ENCODE measurements at places on chromosomes 7 and 10.

- DNase-seq: no peak
These were observed 52.3 kb upstream of the PHYHIPL start for GRCh38 chr10:59124187-59124586.

DNA sequence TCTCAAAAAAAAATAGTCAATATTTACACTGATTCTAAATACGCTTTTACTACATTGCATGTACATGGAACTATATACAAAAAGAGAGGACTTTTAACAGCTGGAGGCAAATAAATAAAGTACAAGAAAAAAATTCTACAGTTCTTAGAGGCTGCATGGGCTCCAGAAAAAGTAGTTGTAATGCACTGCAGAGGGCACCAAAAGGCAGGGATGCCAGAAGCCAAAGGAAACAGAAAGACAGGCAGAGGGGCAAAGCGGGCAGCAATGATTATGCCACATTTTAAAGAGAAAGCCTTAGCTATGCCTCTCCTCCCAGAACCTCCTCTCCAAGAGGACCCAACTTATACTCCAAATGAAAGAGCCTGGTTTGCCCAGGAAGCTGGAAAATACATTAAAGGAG is 11.6 kb upstream of the ADCK2 start:
- no peak for DNase-seq

DNA sequence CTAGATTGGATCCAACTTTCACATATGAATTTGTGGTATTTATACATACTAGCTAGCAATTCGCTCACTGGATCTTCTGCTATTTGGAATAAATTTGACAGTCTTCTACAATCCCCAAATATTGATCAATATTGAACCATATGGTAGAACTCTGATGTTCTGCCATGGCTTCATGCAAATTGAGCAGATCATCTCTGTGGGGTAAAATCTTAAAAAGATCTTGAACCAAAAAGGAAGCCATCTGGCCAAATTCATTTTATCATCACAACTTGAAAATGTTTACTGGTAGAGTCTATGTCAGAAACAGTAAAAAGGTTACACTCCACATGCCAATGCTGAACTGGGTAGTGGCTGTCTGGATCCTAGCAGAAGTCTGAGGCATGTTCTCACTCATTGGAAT is 80.0 kb downstream of the LHFPL3 start:
- no peak for DNase-seq

- no peak for DNase-seq
These were observed 143.5 kb downstream of the TFPI2 start for GRCh38 chr7:93747019-93747418.

- no peak for DNase-seq
These were observed 18.7 kb downstream of the PLXNA4 start for GRCh38 chr7:132557489-132558044.

GRCh38 chr7:88452646-88453045 is 146.0 kb upstream of the STEAP4 start:
- no peak for DNase-seq

GRCh38 chr10:17227367-17228090 is 512 bp upstream of the VIM start:
- no peak for DNase-seq

GRCh38 chr7:30968747-30969603 is 5.2 kb downstream of the GHRHR start:
- DNase-seq: no peak

GRCh38 chr10:62917475-62918238 is 101.5 kb upstream of the EGR2 start:
- DNase-seq: no peak

DNA sequence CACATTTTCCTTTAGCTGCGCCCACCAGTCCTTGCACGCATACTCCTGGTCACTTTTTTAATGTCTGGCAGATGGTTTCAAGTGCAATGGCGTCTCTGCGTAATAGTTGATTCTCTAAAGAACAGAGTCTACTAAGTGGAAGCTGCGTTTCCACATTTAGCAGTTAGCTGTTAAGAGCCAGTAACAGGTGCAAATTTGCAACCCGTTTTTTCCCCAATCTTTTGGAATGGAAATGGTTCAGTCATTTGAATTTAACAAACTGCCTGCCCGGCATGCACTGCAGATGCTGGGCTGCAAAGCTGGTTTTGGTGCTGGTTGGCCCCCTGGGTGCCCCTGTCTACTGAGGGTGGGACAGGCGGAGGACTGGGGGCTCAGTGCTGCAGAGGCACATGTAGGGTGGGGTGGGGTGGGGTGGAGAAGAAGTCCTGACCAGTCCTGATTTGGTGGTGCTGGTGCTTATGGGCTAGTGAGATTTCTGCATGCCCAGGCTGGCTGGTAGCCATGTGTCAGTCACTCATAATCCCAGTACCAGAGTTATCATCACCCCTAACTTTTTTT is 43.9 kb downstream of the CUX1 start:
- DNase-seq: no peak

DNA sequence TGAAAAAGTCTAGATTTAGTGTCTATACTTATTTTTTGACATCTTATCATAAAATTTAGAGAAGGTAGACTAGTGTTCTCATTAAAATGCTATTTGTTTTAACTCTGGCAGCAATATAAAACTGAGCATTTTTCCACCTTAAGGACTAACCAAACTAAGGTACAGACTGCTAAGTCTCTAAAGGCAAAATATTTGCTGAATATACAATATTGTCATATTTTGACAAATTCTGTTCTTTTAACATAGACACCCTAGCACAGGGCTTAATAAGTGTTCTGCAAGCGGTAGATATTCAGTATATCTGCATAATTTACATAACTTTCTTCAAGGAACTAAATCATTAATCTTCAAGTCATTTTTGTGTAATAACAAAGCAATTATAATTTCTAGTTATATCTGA is 8.6 kb downstream of the RTKN2 start:
- no peak for DNase-seq

- DNase-seq: no peak
These were observed 62.3 kb upstream of the KAT6B start for GRCh38 chr10:74763934-74764591.

- DNase-seq: no peak
These were observed 257.2 kb downstream of the KIAA1217 start for GRCh38 chr10:24465891-24466818.

GRCh38 chr10:79063661-79064492 is 4.9 kb upstream of the ZMIZ1 start:
- DNase-seq: no peak

- DNase-seq: no peak
These were observed 523.1 kb downstream of the ADRA2A start for GRCh38 chr10:111599943-111600342.

DNA sequence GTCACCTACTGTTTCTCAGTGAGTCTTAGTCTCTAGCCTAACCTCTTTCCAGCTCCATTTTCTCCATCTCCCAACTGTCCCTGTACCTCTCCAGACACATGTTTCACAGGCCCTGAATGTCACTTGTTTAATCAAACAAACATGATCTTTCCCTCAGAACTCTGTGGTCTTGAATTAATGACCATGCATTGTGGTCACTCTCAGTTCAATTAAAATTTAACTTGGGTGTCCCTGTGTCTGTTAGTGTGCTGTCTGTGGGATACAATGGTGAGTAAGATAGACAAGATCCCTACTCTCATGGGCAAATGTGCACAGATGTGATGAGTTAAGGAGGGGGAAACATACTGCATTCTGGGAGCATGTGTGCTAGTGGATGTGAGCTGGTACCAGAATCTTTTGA is 65.0 kb downstream of the RBM33 start:
- no peak for DNase-seq

GRCh38 chr7:25847336-25848070 is 304.5 kb upstream of the NFE2L3 start:
- no peak for DNase-seq

DNA sequence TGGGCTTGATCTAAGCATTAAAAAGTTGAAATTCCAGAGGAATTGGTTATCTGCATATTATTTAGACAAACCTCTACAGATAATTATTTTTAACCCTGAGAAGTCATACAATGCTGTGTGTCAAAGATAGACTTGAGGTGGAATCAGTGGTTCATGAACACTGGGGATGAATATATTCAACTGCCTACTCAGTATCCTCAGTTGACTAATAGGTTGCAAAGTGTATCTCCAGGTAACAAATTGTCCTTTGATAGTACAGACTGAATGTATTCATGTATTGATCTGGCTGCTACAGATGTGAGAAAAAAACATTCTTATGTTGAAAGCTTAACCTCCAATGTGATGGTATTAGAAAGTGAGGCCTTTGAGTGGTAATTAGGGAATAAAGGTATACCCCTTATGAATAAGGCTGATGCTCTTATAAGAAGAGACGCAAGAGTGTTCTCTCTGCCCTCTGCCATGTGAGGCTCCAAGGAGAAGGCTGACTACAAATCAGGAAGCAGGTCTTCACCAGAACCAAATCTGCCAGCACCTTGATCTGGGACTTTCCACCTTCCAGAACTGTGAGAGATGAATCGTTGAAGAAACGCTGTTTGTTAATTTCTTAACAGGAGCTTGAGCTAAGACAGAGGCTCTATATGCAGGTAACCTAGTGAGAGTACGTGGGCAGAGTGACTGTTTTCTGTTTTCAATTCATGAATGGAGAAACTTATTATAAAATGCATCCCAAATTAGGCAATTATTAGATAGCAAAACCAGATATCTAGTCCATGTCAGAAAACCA is 7.5 kb downstream of the MRPL32 start:
- DNase-seq: no peak

- no peak for DNase-seq
These were observed 221.7 kb downstream of the ARHGAP21 start for GRCh38 chr10:24502006-24502405.

DNA sequence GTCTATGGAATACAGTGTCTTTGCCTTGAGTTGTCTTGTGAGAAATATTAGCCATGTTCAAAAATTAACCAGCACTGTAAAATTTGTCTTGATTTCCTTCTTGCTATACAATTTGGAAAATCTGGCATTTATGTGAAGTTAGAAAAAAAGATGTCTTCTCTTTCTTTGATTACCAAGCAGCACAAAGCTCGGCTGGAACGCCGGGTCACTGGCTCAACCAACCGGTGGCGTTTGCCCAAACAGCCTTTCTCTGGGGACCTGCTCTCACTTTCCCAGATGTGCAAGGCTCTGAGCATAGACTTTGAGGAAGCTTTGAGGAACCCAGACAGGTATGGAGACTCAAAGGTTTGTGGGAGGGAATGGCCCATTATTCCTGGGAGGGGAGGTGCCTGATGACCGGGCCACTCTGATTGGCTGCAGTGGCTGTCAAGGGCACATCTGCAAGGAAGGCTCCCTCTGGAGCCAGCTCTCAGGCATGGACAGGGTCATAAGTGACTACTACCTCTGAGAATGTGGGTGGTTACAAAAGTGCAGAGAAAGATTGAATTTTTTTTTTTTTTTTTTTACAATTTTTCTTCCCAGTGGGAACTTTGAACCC is 5.6 kb downstream of the BTBD16 start:
- no peak for DNase-seq

GRCh38 chr10:79012567-79012966 is 56.2 kb upstream of the ZMIZ1 start:
- no peak for DNase-seq

DNA sequence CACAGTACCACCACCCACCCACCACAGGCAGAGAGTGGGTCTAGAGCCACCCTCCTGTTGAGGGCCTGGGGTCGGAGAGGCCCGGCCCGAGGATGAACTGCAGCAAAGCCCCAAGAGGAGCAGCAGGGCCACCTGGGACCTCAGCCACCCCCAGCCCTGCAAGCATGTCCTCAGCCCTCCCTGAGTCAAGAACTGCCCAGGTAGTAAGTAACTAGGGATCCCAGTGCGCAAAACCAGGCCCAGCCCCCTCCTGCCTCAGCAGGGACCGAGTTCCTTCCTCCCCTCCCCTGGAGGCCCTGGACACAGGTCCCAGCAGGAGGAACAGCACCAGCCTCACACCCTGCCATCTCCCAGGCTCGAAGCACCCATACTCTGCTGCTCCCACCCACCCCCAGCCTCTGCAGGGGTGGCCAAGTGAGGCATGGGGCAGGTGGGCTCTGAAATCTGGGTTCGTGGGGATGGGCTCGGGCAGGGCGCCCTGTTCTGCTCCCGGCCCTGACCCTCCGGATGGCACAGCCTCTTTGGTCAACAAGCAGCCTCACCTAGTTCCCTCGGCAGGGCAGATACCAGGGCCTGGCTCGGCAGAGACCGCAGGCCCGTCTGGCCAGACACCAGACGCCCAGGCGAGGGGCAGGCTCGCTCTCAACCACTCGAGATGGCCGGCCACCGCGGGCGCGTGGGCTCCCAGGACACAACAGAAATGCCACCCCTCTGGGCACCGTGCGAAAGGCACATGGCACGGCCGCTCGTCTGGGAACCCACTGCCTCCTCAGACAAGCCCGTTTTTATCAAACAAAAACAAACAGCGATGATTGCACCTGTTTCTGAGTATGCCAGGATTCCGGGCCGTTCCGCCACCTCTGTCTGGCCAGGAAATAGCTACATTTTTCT is 15.2 kb downstream of the PDGFA start:
- no peak for DNase-seq

GRCh38 chr7:18312482-18312881 is 183.1 kb upstream of the HDAC9 start:
- DNase-seq: no peak
